Endothelial cell of umbilical vein (primary cell): ENCODE measurements at places on chromosomes 13 and 19. TPM values are rescaled to one million over a fixed set of nuclear protein-coding genes. Genes with fewer than 3 reads are reported as not detected.

GRCh38 chr19:1830978-1831377, 17.3 kb downstream of the REXO1 start:
- no peak overlapping the region for H3K4me3 ChIP-seq
- no peaks in the 10 kb centered on the region for H3K36me3 ChIP-seq
- H3K4me1 ChIP-seq = no peaks in the 10 kb centered on the region
- H3K27ac ChIP-seq = no peak overlapping the region
- no peak for DNase-seq
- no peaks in the 10 kb centered on the region for H3K27me3 ChIP-seq

GRCh38 chr19:1938071-1938470, 2.9 kb upstream of the CSNK1G2 start:
- no peak for DNase-seq
- no peak overlapping the region for H3K27ac ChIP-seq
- no peaks in the 10 kb centered on the region for H3K36me3 ChIP-seq

DNA sequence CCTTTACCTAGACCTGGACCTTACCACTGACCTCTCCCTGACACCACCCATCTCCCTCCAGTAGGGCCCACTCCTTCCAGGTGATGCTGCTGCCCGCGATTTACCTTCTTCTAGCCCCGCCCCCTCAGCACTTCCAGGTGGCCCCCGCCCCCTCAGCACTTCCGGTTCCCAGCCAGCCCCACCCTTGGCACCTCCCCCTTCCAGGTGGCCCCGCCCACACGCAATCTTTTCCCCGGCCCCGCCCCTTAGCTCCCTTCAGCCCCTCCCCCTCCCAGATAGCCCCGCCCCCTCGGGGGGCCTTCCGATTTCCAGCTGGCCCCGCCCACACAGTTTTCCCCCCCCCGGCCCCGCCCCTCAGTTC, 586 bp downstream of the LIG1 start:
- no peaks in the 10 kb centered on the region for H3K27me3 ChIP-seq
- peaks cover 13% of the 10 kb centered on the region for H3K4me1 ChIP-seq
- no peaks in the 10 kb centered on the region for H3K36me3 ChIP-seq

- peaks cover 11% of the 10 kb centered on the region for H3K4me1 ChIP-seq
- H3K27ac ChIP-seq = no peak overlapping the region
- H3K4me3 ChIP-seq = no peak overlapping the region
Observed at GRCh38 chr19:19327672-19328071, 7.0 kb downstream of the MAU2 start.

DNA sequence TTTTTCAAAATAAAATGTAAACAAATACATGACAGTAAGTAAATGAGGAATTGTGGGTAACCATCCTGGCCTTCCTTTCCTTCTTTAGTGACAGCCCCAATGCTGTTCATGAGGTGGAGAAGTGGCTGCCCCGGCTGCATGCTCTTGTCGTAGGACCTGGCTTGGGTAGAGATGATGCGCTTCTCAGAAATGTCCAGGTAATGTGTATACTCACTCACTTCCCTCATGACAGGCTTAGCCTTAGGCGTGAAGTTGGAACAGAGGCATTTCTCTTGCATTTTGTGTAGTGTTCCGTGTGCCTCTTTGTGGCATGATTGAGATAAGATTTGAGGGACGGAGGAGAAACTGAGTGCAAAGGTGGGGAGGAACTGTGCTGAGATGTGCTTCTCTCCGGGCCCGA, 12.0 kb downstream of the NAXD start:
- no peaks in the 10 kb centered on the region for H3K4me1 ChIP-seq
- no peak overlapping the region for H3K4me3 ChIP-seq
- H3K27me3 ChIP-seq = no peaks in the 10 kb centered on the region
- H3K36me3 ChIP-seq = peaks cover 8% of the 10 kb centered on the region
- H3K27ac ChIP-seq = no peak overlapping the region

- H3K27me3 ChIP-seq = no peaks in the 10 kb centered on the region
- H3K36me3 ChIP-seq = peaks cover 8% of the 10 kb centered on the region
- H3K27ac ChIP-seq = peak overlapping the region; percentile 65
- no peak for DNase-seq
Observed at GRCh38 chr19:14520543-14520942, 2.3 kb upstream of the DNAJB1 start.

Gene EMP3
- total RNA-seq = 107 and 127 TPM in 2 replicates

Gene KDELR1
- total RNA-seq = 199 and 200 TPM in 2 replicates
